ENCODE measurements at places on chromosomes 1 and 21.

GRCh38 chr1:204591473-204592090, 75.4 kb downstream of the MDM4 start:
- DNase-seq: no peak

GRCh38 chr1:156232201-156232894, 9.6 kb upstream of the BGLAP start:
- DNase-seq: no peak

DNA sequence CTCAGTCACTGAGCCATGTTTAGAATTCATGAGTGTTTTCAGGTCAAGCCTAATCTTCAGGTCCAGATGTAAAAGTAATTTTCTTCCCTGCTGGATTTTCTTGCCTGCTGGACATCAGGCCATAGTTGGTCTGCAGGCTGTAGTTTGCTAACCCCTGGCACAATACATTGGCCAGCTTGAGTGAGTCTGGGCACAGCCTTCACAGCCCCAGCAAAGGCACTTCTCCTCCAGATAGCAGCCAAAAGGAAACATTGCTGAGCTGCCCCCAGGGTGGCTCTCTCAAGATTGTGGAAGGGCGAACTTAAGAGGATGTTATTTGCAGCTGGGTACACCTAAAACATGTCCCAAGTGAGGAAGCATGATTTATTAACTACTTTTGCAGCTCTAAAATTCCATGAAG, 126.8 kb downstream of the PIK3R3 start:
- DNase-seq: no peak

- no peak for DNase-seq
Observed at GRCh38 chr1:21212126-21212525, 35.4 kb upstream of the EIF4G3 start.

DNA sequence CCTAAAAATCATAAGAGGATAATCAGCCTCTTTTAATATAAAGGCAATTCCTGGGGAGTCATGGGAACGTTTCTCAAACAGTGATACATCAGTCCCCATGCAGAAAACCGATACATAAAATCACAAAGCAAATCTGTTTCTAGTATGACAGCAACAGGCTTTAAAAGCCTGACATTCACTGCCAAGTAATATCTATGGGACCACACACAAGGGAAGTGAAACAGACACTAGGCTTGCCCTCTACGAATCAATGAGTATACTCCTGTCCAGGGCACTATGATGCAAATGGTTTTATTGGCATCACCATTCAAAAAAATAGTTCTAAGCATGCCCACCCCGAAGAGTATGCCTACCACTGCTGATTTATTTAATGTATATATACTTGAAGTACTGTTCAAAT, 54.4 kb downstream of the TIAM1 start:
- DNase-seq: no peak

DNA sequence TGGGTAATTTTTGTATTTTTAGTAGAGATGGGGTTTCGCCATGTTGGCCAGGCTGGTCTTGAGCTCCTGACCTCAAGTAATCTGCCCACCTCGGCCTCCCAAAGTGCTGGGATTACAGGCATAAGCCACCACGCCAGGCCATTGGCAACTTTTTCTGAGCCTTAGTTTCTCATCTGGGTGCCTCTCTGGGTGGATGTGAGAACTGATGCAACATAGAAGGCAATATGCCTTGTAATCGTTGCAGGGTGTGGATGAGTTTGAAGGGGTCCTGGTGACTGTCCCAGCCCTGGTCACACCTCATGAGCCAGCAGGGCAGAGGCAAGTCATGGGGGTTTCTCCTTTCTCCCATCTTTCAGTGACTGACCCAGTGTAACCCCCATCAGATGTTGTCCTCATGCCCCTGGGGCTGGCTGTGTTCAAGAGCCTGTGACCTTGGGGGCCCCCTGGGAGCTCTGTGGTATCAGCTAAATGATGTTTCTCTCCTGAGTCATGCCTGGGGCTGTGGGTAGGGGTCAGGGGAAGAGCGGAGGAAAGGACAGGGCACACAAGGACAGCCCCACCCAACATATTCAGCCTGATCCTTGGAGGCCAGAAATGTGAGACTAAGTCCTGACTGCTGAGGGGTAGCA, 3.6 kb downstream of the COL9A2 start:
- DNase-seq: no peak
